HFFc6 (cell line): ENCODE measurements at places on chromosomes 5 and 9. TPM values are rescaled to one million over a fixed set of nuclear protein-coding genes. Genes with fewer than 3 reads are reported as not detected.

DNA sequence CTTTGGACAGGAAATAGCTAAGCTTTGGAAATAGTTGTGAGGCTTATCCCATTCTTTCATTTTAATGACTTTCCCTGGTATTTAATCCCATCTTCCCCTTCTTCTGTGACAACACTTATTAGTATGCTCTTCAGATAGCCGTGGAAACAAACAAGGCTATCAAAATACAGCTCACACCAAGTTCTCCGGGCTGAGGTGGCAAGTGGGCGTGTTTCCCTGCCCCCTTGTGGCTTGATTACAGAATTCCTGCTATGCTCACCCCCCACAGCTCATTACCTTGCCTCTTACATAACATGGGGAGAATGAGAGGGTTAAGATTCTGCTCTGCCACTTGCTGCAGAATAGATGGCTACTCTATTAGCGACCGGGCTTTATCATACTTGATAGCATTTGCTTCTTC, 437.1 kb upstream of the TLE4 start:
- peak; percentile 58 for DNase-seq

DNA sequence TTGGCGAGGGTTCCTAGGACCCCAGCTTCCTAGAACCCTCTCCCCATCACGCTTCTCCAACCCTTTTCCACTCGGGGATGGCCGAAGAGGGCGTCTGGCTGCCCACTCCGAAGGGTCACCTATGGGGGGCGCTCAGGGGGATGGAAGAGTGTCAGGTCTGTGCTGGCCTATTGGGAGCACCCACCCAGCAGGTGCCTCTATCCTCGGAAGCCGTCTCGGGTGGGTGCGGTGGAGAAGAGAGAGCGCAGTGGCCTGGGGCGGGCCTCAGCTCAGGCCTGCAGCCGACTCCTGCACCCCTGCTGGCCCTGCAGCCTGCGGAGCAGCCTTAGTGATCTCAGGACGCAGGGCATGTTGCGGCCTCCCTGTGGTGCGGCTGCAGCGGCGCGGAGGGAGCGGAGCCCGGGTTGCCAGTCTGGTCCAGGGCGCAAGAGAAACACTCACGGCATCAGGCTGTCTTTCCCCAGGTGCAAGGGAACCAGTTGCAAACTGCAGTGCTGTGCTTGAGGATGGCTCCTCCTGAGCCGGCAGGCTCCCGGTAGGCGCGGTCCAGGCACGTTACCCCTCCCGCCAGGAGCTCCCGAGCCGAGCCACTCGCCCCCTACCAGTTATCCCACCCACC, 1.5 kb upstream of the IRX2 start:
- no peak for DNase-seq

GRCh38 chr5:78273436-78273835, 21.1 kb downstream of the AP3B1 start:
- no peak for DNase-seq

- no peak for DNase-seq
These were observed 191.3 kb upstream of the SH3GL2 start for GRCh38 chr9:17387565-17387964.

GRCh38 chr5:154097031-154097430, 58.3 kb downstream of the MFAP3 start:
- no peak for DNase-seq

- no peak for DNase-seq
These were observed 15.2 kb upstream of the CPEB4 start for GRCh38 chr5:173872957-173873305.

DNA sequence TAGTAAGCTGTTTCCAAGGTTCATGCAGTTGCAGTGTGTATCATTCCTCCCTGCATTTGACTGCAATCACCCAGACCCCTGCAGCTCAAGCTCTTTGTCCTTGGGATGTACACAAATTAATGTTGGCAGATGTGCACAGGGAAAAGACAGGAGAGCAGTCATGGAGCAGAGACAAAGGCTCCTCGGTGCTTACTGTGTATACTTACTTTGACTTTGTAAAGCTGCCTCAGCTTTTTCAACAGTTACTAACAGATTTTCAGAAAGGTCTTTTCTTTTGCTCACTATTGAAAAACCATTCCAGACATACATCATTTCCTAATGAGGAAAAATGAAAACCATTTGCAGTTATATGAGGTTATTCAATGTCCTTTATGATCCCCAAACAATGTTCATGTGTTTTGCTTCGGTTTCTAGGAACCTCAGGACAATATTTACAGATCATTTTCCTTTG, 124.9 kb downstream of the TTC39B start:
- no peak for DNase-seq

DNA sequence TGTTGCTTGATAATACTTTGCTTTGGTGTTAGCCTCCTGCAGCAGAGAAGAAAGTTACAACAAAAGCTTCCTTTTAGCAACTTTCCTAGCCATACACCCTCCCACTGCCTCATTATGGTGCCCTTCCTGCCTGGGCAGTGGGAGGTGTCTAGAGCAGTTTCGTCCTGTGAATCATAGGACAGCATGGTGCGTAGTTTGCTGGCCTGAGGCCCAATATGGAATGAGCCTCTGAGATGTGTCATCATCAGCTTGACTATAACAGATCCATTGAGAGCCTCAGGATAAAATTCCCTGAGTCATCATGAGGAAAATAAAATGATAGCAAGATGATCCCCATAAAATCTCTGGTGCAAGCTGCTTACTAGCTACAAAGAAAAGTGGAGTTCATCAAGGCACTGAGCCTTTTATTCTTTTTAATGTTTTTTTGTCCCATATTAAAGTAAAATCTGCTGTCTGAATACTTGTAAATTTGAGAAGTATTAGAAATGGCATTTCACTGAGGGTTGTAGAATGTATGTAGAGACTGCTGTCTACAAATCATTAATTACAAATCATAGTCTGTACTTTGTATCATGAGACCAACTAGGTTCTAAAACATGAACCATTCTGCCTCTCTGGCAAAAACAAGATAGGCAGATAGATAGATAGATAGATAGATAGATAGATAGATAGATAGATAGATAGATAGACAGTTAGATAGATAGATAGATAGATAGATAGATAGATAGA, 303.0 kb upstream of the PDE4D start:
- peak; percentile 84 for DNase-seq

DNA sequence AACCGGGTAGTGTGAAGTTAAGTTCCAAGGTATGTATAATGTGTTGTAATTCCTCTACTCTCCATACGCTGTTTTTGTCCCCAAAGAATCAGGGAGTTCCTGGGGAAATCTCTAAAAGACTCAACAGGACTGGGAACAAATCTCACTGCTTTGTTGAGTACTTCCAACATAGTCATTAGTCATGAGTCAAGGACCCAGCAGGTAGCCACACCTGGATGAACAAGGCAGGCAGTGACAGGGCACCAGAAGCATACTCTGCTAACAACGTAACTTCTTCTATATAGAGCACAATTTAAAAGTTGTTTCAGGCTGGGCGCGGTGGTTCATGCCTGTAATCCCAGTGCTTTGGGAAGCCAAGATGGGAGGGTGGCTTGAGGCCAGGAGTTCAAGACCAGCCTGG, 126.8 kb downstream of the SLC1A3 start:
- no peak for DNase-seq

DNA sequence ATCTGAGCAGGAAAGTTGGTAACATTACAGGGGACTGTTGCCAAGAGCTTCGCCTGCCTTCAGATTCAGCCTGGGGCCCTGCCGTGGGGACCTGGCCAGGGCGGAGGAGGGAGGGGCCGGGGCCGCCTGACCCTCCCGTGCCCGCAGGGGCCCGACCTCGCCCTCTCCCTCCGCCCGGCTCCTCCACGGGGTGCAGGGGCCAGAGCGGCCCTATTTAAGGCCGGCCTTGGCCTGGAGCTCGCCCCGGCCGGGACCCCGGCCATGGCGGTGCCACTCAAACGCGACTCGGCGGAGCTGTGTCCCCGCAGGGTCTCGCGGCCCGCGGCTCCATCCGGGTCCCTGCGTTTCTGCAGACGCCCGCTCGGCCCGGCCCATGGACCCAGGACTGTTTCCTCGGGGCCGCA, 757 bp downstream of the TMEM250 start:
- DNase-seq = no peak

DNA sequence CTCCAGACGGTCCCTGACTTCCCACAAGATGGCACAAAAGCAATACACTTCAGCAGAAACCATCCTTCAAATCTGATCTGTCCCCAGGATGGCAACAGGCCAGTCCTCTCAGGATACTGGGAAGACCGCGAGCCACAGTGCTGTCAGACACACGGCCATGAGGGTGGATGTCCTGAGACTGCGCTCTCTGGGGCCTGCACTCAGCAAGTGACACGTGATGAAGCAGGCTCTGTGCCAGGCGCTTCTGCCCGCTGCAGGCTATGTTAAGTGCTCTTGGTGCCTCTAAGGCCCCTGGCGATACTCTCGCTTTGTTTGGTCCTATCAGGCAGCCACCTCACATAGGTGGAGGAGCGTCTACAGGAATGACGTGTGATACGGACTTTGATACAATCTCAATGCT, 7.1 kb downstream of the BRD9 start:
- no peak for DNase-seq

- no peak for DNase-seq
These were observed 9.0 kb downstream of the DPH7 start for GRCh38 chr9:137569609-137570203.

GRCh38 chr5:141769671-141770070, 87.6 kb upstream of the ARAP3 start:
- no peak for DNase-seq

GRCh38 chr5:140806834-140807775, at the start of gene PCDHA4:
Gene PCDHA4, plus strand, starts transcription at chr5:140807068.
- no peak for DNase-seq

DNA sequence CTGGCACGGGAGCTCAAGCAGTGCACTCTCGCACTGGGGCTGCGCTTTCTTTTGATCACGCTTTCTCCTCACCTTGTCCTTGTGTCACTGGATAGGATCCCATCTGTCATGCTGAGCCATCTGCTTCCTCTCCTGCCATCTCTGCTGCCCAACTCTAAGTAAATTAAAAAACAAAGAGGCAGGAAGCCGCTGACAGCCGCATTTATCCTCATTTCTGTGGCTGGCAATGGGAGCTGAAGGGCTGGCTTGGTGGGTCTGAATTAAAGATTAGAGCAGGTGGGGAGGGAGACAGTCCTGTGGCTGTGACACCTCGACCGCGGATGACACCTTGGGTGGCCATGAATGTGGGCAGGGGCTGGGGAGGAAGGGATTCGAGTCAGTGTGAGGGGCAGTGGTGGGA, 159.2 kb upstream of the ALDH1B1 start:
- no peak for DNase-seq

- DNase-seq = no peak
These were observed 345.6 kb upstream of the ACTBL2 start for GRCh38 chr5:57828221-57828620.

DNA sequence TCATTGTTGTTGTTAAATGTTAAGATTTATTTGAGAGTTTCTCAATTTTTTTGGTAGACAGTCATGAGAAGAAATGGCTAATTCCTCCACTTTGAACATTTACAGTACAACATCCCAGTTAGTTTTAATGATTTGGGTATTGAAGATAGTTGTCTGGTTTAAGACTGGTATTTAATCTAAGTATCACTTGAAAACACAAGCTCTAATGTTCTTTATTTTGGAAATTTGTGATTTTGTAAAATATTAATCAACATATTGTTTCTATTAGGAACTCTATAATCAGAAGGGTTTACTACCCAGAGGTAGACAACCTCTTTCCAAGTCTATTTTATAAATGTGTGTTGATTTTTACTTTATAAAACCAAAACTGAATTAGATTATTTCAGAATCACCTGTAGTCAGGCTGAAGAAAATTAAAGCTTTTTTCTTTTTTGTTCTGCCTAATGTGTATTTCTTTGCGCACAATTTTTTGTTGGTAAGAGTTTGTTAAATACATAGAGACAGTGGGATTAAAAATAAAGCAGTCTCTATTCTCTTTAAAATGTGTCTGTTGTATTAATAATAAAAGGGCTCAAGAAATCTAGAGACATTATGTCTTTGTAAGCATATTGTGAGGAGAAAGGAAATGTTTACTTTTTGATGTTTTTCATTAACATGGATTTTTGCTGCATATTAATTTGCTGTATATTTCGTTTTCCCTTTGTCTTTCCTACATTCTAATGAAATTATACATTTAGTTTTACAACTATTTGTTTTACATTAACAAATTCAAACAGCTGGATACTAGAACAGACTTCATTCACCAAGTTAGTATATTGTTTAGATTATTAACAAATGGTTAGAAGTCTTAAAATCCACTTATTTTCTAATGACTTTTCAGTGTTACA, 3.9 kb upstream of the PURA start:
- DNase-seq = no peak

GRCh38 chr9:29668732-29669131, 2095.5 kb upstream of the C9orf72 start:
- DNase-seq = no peak

DNA sequence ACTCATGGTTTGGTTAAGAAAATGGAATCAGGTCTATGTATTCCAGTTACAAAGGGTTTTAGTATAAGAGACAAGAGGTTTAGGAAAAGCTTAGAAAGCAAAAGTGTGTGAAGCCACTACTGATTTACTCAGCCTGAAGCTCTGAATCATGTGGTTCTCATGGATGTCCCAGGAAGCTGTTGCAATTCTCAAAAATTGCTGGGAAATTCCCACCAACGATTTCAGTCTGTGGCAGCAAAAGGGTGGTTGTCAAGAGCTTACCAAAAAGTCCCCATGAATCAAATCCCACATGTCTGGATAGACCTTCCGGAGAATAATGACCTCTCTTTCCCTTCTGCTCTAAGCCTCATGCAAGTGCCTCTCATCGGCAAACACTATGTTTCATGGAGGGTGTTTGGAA, 929.9 kb downstream of the TLE4 start:
- DNase-seq = no peak

DNA sequence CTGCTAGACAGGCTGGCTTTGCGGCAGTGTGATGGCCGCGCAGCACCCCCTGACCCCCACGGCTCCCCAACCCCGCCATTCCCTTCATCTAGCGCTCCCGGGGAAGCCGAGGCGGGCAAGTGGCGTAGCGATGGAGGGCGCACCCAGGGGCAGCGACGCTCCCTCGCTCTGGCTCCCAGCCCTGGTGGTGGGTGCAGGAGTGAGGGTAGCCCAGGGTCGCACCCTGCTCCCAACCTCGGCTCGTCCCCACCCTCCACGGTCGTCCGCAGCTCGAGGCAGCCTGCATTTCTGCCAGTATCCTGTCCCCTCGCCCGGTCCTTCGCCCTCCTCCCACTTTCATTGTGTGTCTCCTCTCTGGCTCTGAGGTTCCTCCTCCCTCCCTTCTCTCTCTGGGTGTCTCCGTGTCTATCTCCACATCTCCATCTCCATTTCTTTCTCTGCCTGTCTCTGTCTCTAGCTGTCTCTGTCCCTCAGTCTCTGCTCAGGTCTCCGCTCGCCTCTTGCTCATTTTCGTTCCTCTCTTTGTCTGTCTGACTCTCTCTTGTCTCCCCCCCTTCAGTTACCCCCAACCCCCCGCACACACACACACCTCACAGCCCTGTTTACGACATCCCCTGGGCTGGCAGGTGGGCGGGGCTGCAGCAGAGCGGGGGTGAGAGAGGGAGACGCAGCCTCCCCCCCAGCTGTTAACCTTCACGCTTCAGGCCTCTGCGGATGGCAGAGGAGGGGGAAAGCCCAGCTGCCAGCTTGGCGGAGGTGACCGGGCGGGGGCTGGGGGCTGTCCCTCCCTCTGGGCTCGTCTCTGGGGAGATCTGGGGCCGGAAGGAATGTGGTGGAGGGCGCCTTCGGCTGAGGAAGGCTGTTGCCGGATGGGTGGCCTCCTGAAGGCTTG, 48.7 kb upstream of the PSD2 start:
- no peak for DNase-seq

- DNase-seq = peak; percentile 94
These were observed 975 bp downstream of the AGXT2 start for GRCh38 chr5:35046774-35047173.

The SLC31A2 gene
- 8.4 to 11.3 TPM (median 10.7 TPM) in 3 replicates for total RNA-seq

The IFNA13 gene
- not detected in 2 replicates for total RNA-seq

The ENG gene
- total RNA-seq = 205 and 242 TPM in 2 replicates

The PCDHA1 gene
- 0.14 to 0.35 TPM in 2 of 3 replicates, not detected in the other for total RNA-seq
